ENCODE measurements at places on chromosomes 7 and 10.

- no peak for DNase-seq
These were observed 23.3 kb downstream of the SEM1 start for GRCh38 chr7:96686305-96686704.

GRCh38 chr10:133465950-133466474, 12.3 kb downstream of the SCART1 start:
- DNase-seq = no peak

DNA sequence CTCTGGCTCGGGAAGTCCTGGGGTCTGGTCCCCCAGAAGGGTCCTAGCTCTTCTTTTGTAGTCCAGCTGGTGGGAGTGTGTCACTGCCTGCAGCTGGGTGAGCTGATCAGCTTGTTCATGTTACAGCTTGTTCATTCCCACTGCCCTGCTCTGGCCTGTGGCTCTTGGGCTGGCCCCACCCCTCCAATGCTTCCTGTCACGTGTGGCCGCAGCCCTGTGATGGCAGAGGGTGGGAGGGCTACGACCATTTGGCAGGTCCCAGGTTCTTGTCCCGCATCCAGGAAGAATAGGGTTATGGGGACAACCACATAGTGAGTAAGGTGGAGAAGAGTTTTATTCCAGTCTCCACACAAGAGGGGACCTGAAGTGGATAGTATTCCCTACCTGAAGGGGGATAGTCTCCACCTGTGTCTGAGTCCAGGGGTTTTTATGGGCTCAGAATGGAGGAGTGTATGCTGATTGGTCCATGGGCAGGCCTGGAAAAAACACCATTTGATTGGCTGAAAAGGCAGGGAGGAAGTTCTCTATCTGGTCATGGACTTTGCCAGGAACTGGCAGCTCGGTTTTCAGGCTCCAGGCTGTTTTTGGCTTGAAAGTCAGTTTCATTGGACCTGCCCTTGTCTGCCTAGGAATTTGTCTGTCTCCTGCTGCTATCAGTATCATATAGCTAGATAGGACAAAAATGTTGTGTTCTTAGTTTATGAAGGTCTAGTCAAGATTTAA, 13.1 kb downstream of the SDHAF3 start:
- DNase-seq = no peak

DNA sequence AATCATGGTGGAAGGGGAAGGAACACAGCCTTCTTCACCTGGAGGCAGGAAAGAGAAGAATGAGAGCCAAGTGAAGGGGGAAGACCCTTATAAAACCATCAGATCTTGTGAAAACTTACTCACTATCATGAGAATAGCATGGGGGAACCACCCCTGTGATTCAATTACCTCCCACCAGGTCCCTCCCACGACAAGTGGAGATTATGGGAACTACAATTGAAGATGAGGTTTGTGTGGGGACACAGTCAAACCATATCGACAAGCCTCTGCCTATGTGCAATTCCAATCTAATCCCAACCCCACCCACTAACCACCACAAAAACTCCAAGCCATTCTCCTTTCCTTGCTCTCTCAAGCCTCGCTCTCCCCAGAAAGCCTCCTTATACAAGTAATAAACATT, 69.2 kb downstream of the TAC1 start:
- no peak for DNase-seq

- no peak for DNase-seq
These were observed 140.1 kb downstream of the GFRA1 start for GRCh38 chr10:116132780-116133399.

DNA sequence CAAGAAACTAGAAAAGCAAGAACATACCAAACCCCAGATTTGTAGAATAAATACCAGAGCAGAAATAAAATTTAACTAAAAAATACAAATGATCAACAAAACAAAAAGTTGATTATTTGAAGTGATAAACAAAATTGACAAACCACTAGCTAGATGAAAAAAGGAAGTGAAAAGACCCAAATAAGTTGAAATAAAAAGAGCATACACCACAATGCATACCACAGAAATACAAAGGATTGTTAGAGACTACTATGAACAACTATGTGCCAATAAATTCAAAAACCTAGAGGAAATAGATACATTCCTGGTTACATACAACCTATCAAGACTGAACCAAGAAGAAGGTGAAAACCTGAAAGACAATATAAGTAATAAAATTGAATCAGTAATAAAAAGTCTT, 333.4 kb downstream of the SH2D4B start:
- DNase-seq = no peak

DNA sequence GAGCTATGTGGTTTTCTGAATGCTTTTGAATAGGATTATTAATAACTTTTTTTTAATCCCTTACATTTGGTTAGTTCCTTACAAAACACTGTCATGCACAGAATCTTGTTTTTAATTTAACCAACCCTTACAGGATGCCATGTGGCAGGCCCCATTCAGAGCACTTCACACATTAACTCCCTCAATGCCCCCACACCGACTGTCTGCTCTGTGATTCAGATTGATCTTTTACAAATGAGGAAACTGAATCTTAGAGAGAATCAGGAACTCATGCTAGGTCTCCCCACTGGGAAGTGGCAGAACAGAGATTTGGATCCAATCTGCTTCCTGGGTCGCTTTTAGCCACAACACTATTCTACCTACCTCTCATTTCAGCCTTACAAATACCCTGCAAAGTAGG, 195.8 kb upstream of the NPVF start:
- DNase-seq = no peak

GRCh38 chr10:10826125-10826524, 191.5 kb upstream of the CELF2 start:
- no peak for DNase-seq

DNA sequence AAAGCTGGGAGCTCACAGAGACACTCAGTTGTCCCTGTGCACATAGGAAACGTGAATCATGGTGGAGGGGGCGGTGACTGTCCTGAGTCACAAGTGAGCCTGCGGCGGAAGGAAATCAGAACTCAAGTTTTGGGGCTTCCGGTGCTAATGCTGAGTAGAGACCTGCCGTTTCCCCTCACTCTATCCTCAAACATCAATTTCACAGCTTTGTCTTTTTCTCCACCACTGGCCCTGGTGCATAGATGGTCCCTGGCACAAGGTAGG, 21.9 kb downstream of the ADCYAP1R1 start:
- no peak for DNase-seq

- no peak for DNase-seq
These were observed 250.6 kb downstream of the KLF6 start for GRCh38 chr10:3534433-3534832.

GRCh38 chr7:94633687-94634086, 22.2 kb downstream of the SGCE start:
- no peak for DNase-seq

GRCh38 chr10:99279626-99280111, 44.0 kb upstream of the HPSE2 start:
- DNase-seq = no peak

- DNase-seq = no peak
These were observed 14.9 kb downstream of the CHST3 start for GRCh38 chr10:71978988-71979691.

DNA sequence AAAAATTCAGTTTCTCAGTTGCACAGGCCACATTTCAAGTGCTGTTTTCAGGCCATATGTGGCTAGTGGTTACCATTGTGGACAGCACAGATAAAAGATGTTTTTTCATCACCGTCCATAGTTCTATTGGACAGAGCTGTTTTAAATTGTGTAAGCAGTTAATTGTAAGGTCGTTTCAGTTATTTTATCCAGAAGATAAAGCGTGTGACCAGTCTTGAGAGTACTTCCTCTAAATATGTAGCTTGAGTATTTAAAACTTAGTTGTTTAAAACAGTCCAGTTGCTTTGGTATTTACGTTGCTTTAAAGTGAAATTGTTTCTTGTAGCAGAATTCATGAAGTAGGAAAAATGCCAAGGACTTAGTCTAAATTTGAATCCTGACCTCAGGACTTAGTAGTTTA, 66.9 kb downstream of the ZNRF2 start:
- no peak for DNase-seq

GRCh38 chr7:30159698-30160143, 24.9 kb downstream of the MTURN start:
- DNase-seq = no peak

DNA sequence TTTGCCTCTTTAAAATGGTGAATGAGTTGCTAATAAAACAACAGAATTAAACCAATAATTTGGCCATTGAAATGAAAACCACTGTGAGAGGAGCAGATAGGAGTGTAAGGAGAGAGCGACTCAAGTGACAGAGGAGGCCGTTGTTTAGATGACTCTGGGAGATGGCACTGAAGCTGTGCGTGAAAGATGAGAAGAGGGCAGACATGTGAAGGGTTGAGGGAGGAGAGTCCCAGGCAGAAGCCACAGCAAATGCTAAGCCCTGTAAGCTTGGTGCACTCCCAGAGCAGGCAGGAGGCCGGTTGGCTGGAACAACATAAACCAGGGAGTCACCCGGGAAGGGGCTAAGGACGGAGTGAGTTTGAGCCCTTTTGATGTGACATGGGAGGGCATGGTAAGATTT, 814 bp upstream of the OPALIN start:
- DNase-seq = no peak

DNA sequence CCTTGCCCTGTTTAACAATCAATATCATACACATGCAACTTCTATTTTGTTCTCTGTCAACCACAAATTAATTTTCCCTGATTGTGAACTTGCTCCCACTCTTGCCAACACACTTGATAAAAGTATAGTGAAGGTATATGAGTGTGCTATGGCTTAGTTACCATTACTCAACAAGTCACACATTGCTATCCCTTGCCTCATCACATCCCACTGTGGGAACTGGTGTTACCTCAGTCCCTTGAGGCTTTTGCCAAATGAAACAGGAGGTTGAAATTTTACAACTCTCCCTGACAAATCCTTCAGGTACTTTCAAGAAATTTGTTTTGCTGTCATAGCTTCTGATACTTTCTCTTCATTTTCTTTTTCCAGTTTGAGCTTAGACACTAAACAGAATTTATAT, 472.5 kb upstream of the SEMA3D start:
- no peak for DNase-seq

DNA sequence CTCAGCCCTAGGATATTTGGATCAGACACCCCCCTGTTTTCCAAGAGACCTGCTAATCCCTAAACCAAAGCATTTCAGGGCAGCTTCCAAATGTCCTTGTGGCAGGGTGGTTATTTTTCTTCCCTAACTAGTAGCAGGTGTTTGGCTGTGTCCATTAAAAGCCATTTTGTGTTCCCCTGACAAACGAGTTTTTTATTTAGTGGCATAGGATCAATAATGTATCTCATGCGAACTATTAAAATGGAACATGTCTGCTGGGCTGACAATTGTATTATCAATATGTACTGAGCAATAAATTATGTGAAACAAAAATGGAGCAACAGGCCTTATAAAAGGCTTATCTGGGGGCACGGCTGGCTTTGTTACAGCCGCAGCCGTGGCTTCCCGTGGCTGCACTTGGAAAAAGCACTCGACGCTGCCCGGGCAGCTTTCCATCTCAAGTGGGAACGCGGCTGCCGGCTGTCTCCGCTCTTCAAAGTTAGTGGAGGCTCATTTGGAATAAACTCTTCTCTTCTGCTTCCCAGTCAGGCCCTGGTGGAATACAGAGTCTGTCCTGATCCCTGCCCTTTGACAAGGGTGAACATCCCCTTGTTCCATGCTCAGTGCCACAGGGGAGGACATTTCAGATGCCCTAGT, 554.3 kb downstream of the TYW1 start:
- no peak for DNase-seq

- no peak for DNase-seq
These were observed 12.8 kb downstream of the FLNC start for GRCh38 chr7:128842674-128843641.

DNA sequence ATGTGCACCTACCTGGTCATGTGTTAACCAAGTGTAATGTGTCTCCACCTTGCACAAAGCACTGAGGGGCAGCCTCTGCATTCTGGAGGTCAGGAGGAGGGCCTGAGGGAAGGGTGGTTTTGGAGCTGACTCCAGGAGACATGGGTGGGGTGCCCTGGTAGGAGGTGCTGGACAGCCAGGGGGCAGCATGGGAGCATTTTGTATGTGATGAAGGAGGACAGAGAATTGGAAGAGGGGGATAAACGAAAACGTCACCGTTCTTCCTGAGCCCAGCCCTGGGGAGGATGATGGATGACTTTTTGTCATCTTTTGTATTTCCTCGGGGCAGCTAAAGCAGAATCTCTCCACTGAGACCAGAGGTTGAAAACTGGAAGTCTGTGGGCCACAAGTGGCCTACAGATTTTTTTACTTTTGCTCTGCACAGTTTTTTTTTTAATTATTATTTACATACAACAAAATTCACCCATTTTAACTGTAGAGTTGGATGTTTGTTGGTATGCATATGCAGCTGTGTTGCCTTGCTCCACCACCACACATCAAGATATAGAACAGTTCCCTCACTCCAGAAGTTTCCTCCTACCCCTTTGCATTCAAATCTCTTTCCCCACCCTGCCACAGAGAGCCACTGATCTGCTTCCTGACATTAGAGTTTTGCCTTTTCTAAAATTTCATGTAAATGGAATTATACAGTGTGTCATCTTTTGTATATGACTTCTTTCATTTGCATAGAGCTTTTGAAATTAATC, 242.5 kb downstream of the VTI1A start:
- DNase-seq = no peak

GRCh38 chr7:142616842-142617241, 132.4 kb upstream of the PRSS1 start:
- no peak for DNase-seq

DNA sequence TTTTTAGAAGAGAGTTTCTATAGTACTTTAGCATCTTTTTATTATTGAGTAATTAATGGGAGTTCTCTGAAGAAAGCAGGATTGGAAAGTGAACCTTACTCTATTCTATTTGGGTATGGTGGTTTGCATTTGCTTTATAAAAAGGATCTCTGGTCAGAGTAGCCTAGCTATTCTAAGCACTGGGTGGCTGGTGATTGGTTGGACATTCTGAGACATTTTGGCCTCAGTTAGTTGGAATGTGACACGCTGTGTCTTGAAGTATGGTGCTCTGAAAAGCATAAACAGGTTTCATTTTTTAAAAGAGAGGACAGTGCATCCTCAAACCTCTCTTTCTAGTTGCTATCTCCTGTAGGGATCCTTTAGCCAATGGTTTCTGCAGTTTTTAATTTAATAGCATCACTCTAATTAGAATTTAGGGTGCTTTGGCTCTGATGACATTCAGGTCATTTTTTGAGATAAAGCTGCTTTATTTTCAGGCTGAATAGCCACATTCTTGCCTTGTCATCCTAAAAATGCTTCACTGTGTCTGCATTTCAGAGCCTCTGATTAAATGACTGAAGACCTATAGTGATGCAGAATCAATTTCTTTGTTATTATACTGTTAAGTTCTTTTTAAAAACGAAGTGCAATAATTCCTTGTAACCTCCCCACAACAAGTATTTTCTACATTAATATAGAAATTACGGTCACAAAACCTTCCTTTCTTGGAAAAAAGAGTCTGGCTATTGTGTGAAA, 20.6 kb downstream of the TMEM178B start:
- no peak for DNase-seq

Data from activated T-cell treated with anti-CD3 and anti-CD28 coated beads, Interleukin-2, amount 50 U/mL, for 4 hours (primary cell).